ENCODE measurements at places on chromosomes 4 and X. TPM values are rescaled to one million over a fixed set of nuclear protein-coding genes. Genes with fewer than 3 reads are reported as not detected.

GRCh38 chr4:90537491-90537890 lies 410.3 kb downstream of the CCSER1 start:
- no peaks in the 10 kb centered on the region for H3K36me3 ChIP-seq
- no peak for DNase-seq

- H3K27ac ChIP-seq = no peak overlapping the region
- no peak overlapping the region for H3K4me3 ChIP-seq
- no peaks in the 10 kb centered on the region for H3K27me3 ChIP-seq
- no peaks in the 10 kb centered on the region for H3K36me3 ChIP-seq
Observed at GRCh38 chr4:15753786-15754185, 24.3 kb upstream of the CD38 start.

DNA sequence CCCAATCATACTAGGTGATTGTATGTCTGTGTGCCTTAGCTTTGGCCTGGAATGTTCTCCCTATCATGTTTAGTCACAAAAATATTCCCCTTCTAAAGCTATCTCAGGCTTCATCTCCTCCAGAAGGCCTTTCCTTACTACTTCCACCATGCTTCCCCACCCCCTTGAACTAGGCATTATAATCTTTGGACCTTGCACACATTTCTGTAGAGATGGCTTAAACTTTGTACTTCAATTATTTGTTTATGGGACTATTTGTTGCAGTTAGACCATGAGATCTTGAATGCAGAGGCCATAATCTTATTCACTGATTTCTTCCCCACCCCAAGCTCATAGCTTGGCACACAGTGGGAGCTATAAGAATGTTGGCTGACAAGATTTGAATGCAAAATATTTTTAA lies 262.0 kb upstream of the EDA2R start:
- no peaks in the 10 kb centered on the region for H3K36me3 ChIP-seq
- no peaks in the 10 kb centered on the region for H3K4me1 ChIP-seq
- H3K27ac ChIP-seq = no peak overlapping the region
- no peak for DNase-seq

Gene PITX2
- not detected for total RNA-seq

DNA sequence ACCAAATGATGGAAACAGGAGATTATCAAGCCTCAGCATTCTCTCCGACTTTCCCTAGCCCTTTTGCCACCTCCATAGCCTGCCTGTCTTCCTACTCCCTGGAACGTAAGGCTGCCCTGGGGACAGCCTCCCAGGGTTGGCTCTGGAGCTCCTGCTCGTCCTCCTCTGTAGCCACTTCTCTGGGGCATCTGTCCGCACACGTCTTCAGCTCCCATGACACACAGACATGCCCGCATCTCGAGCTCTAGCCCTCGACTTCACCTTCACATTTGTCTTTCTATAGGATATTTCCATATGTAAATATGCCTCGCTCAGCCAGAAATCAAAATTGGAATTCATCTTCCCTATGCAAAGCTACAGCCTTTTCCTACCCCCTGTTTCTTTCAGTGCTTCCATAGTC lies 67.7 kb downstream of the TSC22D3 start:
- H3K27me3 ChIP-seq = no peaks in the 10 kb centered on the region

DNA sequence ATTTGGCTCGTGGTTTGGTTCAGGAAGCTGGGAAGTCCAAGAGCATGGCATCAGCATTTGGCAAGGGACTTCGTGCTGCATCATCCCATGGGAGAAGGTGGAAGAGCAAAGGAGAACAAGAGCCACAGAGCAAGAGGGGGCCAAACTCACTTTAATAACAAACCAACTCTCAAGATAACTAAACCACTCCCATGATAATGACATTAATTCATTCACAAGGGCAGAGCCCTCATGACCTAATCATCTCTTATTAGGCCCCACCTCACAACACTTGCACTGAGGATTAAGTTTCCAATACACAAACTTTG lies 113.4 kb upstream of the ATXN3L start:
- H3K27ac ChIP-seq = no peak overlapping the region
- no peak overlapping the region for H3K4me3 ChIP-seq
- no peaks in the 10 kb centered on the region for H3K4me1 ChIP-seq
- DNase-seq = no peak
- H3K36me3 ChIP-seq = no peaks in the 10 kb centered on the region
- H3K27me3 ChIP-seq = no peaks in the 10 kb centered on the region

Gene IL15
- total RNA-seq = 1.3 TPM

Gene HS6ST2
- total RNA-seq = not detected

GRCh38 chr4:2059726-2060602 lies 837 bp downstream of the NAT8L start:
- H3K4me3 ChIP-seq = no peak overlapping the region
- H3K27ac ChIP-seq = no peak overlapping the region
- H3K36me3 ChIP-seq = no peaks in the 10 kb centered on the region

DNA sequence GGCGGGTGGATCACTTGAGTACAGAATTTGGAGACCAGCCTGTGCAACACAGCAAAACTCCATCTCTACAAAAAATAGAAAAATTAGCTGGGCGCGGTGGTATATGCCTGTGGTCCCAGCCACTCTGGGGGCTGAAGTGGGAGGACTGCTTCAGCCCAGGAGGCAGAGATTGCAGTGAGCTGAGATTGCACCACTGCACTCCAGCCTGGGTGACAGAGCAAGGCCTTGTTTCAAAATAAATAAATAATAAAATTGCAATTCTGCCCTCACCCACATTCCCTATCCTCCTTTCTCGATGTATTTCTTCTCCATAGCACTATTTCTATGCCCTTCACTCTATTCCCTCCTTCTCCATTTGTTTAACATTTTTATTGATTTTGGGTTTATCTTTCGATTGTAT lies 8.7 kb upstream of the SLAIN2 start:
- no peak overlapping the region for H3K4me3 ChIP-seq
- H3K4me1 ChIP-seq = no peaks in the 10 kb centered on the region
- no peaks in the 10 kb centered on the region for H3K36me3 ChIP-seq
- peaks cover 6% of the 10 kb centered on the region for H3K27me3 ChIP-seq
- H3K27ac ChIP-seq = no peak overlapping the region

- no peaks in the 10 kb centered on the region for H3K36me3 ChIP-seq
- H3K27ac ChIP-seq = no peak overlapping the region
- no peaks in the 10 kb centered on the region for H3K4me1 ChIP-seq
- no peak overlapping the region for H3K4me3 ChIP-seq
Observed at GRCh38 chr4:169054879-169055278, 44.8 kb upstream of the CBR4 start.

Gene HTRA3
- not detected for total RNA-seq

GRCh38 chr4:151359576-151359975 lies 34.2 kb upstream of the SH3D19 start:
- H3K4me3 ChIP-seq = no peak overlapping the region
- no peaks in the 10 kb centered on the region for H3K36me3 ChIP-seq
- no peak for DNase-seq
- H3K27me3 ChIP-seq = no peaks in the 10 kb centered on the region
- no peak overlapping the region for H3K27ac ChIP-seq
- H3K4me1 ChIP-seq = no peaks in the 10 kb centered on the region

GRCh38 chrX:2609431-2610238 lies 81.5 kb upstream of the CD99 start:
- DNase-seq = no peak
- H3K36me3 ChIP-seq = peaks cover 4% of the 10 kb centered on the region
- H3K4me3 ChIP-seq = peak overlapping the region; percentile 96

DNA sequence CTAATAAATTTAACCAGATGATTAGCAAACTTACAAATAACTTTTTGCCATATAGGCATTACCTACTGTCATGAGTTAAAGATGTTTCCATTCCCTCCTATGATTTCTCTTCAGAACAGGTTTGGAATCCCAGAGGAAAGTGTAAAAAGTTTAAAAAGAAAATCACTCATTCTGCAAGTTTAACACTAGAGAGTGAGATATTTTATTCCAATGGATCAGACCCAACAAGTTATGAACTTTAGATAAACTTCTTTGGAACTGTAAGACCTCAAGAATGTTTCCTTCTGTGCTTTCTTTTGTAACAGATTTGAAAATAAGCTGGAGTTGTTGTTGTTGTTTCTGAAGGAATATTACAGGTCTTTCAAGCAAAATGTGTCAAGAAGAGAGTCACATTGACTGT lies 51.6 kb downstream of the PPP3CA start:
- H3K4me3 ChIP-seq = no peak overlapping the region
- DNase-seq = no peak
- no peak overlapping the region for H3K27ac ChIP-seq
- H3K36me3 ChIP-seq = no peaks in the 10 kb centered on the region
- no peaks in the 10 kb centered on the region for H3K4me1 ChIP-seq

Gene SLC34A2
- not detected for total RNA-seq

Gene SLC4A4
- 0.08 TPM for total RNA-seq

GRCh38 chrX:22629105-22629725 lies 356.5 kb downstream of the CBLL2 start:
- no peak overlapping the region for H3K27ac ChIP-seq
- no peaks in the 10 kb centered on the region for H3K4me1 ChIP-seq
- H3K36me3 ChIP-seq = no peaks in the 10 kb centered on the region
- no peak for DNase-seq
- H3K27me3 ChIP-seq = no peaks in the 10 kb centered on the region

DNA sequence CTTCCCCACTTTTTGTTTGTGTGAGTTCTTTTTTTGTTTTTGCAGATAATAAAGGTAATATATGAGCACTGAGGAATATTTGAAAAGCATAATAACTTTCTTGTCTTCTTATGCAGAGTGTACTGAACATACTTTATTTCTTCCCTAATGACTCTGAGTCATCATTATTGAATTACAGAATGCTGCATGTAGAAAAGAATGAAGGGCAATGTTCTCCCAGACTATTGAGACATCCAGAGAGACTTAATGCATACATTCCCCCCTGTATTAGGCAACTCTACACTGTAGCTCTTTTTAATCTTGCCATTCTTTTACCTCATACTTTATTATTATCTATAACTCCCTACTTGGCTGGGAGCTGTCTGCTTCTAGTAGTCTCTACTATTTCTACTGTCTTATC lies 240.5 kb upstream of the ANKRD50 start:
- no peak overlapping the region for H3K4me3 ChIP-seq
- H3K27ac ChIP-seq = no peak overlapping the region
- no peaks in the 10 kb centered on the region for H3K36me3 ChIP-seq
- no peaks in the 10 kb centered on the region for H3K27me3 ChIP-seq

GRCh38 chrX:18753631-18754030 lies 46.2 kb downstream of the PPEF1 start:
- no peaks in the 10 kb centered on the region for H3K27me3 ChIP-seq
- H3K27ac ChIP-seq = no peak overlapping the region
- no peaks in the 10 kb centered on the region for H3K4me1 ChIP-seq
- no peak for DNase-seq

DNA sequence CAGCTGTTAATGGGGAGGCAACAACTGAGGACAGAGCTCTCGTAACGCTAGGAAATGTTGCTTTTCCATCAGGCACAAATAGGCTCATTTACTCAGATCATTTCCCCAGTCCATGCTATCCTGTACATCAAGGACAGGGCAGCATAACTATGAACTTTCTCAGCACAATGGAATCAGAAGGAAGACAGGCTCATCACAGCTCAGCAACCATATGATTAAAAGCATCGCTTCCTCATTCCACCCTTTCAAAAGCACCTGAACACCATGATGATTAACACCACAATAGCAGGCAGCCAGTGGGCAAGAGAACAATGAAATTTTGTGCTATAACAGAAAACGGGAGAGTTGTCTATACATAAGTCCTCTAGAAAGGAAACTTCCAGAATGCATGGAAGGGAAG lies 297.8 kb downstream of the ZNF674 start:
- H3K27ac ChIP-seq = no peak overlapping the region
- H3K4me1 ChIP-seq = no peaks in the 10 kb centered on the region
- H3K27me3 ChIP-seq = no peaks in the 10 kb centered on the region

GRCh38 chrX:44971674-44972073 lies 98.7 kb downstream of the KDM6A start:
- no peak for DNase-seq
- H3K4me1 ChIP-seq = no peaks in the 10 kb centered on the region
- no peak overlapping the region for H3K4me3 ChIP-seq
- no peak overlapping the region for H3K27ac ChIP-seq
- H3K36me3 ChIP-seq = peaks cover 3% of the 10 kb centered on the region
- no peaks in the 10 kb centered on the region for H3K27me3 ChIP-seq

DNA sequence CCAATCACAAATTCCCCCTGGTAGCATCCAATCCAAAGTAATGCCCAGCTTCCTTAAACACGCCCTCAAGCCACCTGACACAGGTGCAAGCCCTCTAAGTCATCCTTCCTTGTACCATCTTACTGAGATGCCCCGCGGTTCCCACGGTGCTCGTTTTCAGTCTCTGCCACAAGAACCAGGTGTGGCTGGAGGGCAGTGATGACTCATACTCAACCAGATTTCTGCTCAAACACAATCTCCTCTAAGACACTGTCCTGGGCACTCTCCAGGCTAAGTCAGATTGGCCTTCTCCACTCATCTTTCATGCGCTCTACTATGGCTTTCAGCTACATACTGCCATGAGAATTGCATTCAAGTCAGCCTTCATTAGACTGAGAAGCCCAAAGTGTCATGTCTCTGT lies 3.5 kb downstream of the SH3KBP1 start:
- H3K4me1 ChIP-seq = peaks cover 31% of the 10 kb centered on the region
- H3K36me3 ChIP-seq = no peaks in the 10 kb centered on the region
- no peak overlapping the region for H3K4me3 ChIP-seq
- H3K27ac ChIP-seq = no peak overlapping the region
- H3K27me3 ChIP-seq = no peaks in the 10 kb centered on the region

GRCh38 chr4:98939438-98939837 lies 10.5 kb upstream of the EIF4E start:
- H3K4me3 ChIP-seq = no peak overlapping the region
- no peaks in the 10 kb centered on the region for H3K36me3 ChIP-seq
- H3K27ac ChIP-seq = no peak overlapping the region

Gene PLXNA3
- 35.1 TPM for total RNA-seq

Gene AREG
- total RNA-seq = 57.9 TPM

- no peak overlapping the region for H3K4me3 ChIP-seq
- H3K27ac ChIP-seq = no peak overlapping the region
- H3K27me3 ChIP-seq = no peaks in the 10 kb centered on the region
- H3K4me1 ChIP-seq = no peaks in the 10 kb centered on the region
Observed at GRCh38 chr4:175451238-175451965, 360.7 kb downstream of the GPM6A start.

DNA sequence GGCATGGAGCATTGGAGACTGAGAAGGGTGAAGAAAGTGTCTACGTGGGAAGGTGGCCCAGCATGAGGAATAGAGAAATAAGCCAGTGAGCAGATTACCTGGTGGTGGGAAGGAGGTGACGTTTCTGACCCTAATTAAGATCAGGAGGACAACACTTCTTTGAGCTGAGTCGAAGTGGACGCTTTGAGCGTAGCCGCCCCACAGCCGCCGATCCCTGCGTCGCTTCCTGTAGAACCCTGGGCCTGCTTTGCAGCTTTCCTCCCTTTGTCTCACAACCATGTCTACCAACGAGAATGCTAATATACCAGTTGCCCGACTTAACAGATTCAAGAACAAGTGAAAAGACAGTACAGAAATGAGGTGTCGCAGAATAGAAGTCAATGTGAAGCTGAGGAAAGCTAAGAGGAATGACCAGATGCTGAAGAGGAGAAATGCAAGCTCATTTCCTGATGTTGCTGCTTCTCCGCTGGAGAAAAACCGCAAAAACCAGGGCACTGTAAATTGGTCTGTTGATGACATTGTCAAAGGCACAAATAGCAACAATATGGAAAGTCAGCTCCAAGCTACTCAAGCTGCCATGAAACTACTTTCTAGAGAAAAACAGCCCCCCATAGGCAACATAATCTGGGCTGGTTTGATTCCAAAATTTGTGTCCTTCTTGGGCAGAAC lies 6.4 kb upstream of the ANTXR2 start:
- no peak overlapping the region for H3K27ac ChIP-seq
- DNase-seq = no peak
- H3K27me3 ChIP-seq = no peaks in the 10 kb centered on the region
- no peaks in the 10 kb centered on the region for H3K36me3 ChIP-seq
- peaks cover 7% of the 10 kb centered on the region for H3K4me1 ChIP-seq

Gene HSD17B13
- 0.17 TPM for total RNA-seq
